CD4-positive, alpha-beta T cell treated with Interleukin-21 for 1 hour (primary cell): ENCODE measurements at places on chromosomes 6 and 20.

- no peak for DNase-seq
These were observed 17.4 kb downstream of the COL20A1 start for GRCh38 chr20:63310265-63310991.

GRCh38 chr6:134821397-134821796 lies 128.5 kb downstream of the ALDH8A1 start:
- DNase-seq: no peak

DNA sequence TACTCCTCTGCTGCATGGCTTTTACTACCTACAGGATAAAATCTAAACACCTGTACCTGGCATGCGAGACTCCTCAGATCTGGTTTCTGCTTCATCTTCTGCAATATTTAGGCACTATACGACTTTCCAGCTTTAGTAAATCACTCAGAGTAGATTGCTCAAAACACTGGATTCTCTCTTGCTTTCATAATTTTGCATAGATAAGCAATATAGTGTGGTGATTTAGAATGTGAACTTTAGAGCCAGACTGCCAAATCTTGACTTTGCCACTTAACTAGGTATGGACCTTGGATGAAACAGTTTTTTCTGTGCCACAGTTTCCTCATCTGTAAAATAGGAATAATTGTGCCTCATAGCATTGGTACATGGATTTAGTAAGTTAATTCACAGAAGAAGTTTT lies 28.9 kb downstream of the CEP57L1 start:
- DNase-seq: no peak

- no peak for DNase-seq
These were observed 66.7 kb upstream of the FYN start for GRCh38 chr6:111939902-111940301.

DNA sequence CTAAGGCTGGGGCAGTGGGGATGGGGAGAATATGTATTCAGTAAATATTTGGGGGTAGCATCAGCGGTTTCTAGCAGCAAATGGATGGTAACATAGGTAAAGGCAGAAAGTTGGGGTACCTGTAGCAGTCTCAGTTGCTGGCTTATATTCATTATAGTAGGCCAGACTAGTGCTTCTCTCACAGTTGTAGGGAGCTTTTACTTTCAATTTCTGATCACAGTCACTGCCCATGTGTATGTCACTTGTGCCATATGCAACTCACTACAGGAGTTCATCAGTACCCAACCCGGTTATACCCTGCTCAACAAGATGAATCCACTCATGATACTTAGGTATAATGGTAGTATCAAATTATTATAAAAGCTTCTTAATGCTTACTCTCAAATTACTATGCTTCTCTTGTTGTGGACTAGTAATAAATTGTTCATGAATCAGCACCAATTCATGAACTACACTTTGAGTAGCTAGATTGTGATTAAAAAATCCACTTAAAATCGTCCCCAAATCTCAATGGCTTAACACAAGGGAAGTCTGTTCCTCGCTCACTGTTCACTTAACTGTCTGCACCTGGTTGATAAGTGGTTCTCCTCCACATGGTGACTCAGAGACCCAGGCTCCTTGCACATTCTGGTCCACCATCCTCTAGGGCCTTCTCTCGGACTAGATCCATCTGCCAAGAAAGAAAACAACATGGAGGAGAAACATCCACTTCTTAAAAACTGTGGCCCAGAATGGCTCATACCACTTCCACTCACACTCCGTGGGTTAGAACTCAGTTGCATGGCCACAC lies 31.3 kb upstream of the MYLIP start:
- no peak for DNase-seq

GRCh38 chr20:7637184-7637583 lies 303.1 kb downstream of the HAO1 start:
- no peak for DNase-seq

DNA sequence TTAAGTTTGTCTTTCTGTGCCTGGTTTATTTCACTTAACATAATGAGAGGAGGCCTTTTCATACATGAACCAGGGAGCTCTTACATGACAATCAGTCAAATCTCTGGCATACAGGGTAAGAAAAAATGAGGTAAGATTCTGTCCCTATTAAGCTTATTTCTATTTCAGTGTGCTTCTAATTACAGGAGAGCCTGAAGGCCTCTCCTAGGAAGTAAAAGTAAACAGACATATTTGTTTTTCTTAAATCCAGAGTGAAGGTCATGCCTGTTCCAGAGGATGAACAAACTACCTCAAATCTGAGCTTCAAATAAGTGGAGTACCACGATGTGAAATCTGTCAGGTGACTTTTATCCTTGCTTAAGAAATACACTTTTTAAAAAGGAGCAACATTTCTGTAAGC lies 72.6 kb downstream of the POPDC3 start:
- no peak for DNase-seq

DNA sequence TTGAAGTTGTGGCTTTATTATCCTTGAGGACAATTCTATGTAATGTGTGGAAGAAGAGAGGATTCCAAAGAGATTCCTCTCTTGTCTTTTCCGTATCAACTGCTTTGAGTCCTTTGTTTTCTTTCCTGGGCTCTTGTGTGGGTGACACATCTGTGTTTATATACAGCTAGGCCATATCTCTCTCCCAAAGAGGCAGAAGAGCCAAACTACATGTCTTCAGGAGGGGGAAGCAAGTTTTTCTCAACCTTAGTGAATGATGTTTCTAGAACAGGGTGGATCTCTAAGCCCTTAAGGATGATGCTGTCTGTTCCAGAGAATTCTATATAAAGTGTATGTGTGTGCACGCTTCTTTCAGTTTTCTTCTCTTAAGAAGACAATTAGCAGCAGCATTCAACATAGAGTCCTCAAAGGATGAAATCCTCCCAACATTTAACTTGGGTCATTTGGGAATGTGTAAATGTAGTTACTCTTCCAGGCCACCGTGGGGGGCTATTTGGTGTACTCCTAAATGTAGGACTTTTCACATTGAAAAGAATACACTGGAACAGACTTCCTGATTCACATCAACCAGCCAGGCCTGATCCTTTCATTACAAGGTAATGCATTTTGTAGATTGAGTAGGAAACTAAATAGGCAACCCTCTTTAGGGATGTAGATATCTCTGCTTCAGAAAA lies 92.8 kb upstream of the EEF1E1 start:
- DNase-seq: no peak

DNA sequence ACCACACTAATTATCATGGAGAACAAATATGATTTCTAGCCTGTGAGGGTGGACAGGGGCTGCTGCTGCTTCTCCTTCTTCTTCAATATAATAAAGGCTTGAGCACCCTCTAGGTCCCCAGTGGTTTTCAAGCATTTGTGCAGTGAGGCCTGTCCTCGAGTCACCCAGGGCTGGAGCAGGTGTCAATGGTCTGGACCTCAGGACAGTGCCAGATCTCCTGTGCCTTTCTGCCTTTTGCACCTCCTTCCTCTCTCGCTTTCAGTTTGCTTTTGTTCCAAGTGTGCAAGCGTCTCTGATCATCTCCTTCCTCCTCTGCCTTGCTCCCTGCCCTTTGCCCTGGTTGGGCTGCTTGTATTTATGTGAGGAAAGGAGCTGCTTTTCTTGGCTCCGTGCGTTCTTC lies 152.2 kb upstream of the SYNDIG1 start:
- no peak for DNase-seq

- no peak for DNase-seq
These were observed 38.9 kb downstream of the PLCB1 start for GRCh38 chr20:8170921-8171320.

- DNase-seq: no peak
These were observed 59.6 kb downstream of the DOK5 start for GRCh38 chr20:54535033-54535432.

- peak; percentile 62 for DNase-seq
These were observed 3.0 kb downstream of the CASS4 start for GRCh38 chr20:56414842-56415765.

- DNase-seq: peak; percentile 29
These were observed 21.1 kb downstream of the PNPLA1 start for GRCh38 chr6:36290668-36291620.

- DNase-seq: no peak
These were observed 284.6 kb upstream of the FOXQ1 start for GRCh38 chr6:1027109-1027794.

DNA sequence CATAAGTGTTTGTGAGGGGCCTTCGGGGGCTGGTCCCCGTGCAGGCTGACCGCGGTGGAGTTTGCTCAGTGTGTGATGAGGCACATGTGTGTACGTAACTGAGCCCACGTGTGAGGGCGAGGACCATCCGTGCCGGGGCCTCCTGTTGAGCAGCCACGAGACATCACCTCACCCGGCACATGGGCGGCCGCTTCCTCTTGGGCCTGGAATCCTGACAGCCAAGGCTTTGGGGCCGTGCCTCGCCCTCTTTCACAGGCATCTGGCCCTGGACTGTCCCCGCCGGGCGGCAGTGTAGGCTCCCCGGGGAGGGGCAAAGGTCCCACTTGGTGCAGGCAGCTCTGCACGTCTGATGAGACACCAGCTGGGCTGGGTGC lies 202.3 kb downstream of the DLL1 start:
- peak; percentile 9 for DNase-seq

- DNase-seq: no peak
These were observed at the start of gene EYS for GRCh38 chr6:65707126-65707826. EYS (minus strand) TSS chr6:65707226; CDS start chr6:65495410, 211,816 bp downstream.

DNA sequence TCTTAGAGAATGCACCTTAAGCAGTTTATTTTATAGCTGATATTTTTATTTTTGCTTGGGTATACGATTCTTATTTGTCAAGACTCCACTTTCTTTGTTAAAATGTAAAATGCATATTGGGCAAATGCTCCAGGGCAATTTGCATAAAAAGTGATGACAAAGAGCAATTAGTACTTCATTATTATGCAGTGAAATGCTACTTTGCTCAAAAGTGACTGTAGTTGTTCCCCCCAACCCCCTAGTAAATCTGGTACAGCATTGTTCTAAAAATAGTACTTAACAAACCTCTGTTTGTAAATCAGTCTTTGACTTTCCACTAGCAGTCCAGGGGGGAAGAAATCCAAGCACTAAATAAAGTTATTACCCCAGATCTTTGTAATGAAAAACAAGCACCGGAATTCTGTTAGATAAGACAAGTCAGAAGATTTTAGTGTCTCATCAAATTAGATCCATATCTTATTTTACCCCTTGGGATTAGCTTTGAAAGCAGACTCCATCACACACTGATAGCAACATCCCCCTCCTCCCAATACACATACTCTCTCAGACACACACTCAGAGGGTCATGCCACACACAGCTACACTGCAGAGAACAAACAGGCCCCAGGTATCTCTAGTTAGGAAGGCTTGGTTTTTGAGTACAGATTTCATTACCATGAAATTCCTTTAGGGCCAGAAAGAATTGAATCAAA lies 32.9 kb upstream of the BACH2 start:
- DNase-seq: no peak

- no peak for DNase-seq
These were observed 8.2 kb upstream of the STXBP5 start for GRCh38 chr6:147195987-147196386.

DNA sequence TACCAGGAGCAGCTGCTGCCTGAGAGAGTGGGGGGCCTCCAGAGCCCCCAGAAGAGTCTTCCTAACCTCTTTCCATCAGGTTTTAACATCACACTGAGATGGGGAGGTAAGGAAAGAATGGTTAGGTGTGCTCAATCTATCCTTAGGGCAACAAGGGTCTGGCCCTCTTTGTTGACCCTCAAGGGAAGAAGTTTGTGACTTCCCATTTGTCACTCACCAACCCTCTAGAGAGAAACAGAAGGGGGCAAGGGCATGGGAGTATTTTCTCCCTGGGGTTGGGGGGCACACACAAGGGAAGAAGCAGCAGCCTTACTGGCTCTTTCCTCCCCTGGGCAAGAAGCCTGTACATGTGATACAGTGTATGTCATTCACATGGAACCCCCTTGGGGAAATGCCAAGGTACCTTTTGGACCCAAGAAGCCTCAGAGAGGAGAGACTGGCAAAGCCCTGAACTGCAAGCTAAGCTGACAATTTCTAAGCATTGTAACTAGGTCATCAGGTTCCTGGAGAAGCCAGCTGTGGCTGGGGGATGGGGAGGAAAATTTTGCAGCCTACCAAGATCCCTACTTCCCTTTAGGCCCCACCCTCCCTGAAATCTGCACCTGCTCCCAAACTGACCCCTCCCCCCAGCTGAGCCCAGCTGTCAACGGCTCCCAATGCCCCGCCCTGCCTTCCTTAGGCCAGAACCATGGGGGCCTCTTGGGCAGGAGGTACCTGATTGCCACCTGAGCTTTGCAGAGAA lies 14.5 kb downstream of the BCL2L1 start:
- no peak for DNase-seq

DNA sequence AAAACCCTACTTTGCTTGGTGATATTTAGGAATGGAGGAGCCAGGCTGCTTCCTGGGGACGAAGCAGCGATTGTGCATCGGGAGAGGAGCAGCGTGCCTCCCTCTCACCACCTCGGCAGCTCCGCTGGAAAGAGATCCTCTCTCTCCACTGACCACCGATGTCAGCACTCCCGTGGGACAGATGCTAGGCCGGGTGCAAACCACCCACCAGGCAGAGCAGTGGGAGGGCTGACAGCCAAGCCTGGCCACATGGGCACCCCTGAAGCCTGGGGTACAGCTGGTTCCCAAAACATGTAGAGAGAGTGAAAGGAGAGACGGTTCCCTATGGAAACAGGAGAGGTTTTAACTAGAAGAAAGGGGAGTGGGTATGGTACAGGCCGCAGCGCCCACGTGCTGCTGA lies 220.0 kb downstream of the ANKRD60 start:
- DNase-seq: no peak

DNA sequence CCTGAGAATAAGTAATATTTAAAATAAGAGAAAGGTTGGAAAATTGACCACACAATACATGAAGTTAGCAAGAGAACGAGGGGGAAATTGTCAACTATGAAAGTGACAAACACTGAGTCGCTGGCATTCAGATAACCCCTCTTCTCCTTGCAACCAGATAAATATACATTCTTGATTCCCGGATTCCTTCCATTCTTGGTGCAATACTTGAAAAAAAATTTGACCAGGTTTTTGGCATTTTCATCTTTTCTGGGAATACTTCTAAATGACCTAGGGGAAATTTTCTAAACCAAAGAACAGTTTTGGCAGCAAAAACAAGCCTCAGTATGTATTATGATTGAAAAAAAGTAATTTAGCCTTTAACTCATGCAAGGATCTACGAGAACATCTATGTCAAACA lies 164.0 kb downstream of the PDE7B start:
- no peak for DNase-seq

GRCh38 chr6:150322466-150322871 lies 46.3 kb upstream of the IYD start:
- no peak for DNase-seq

- DNase-seq: no peak
These were observed 251.4 kb upstream of the MANEA start for GRCh38 chr6:95325916-95326315.

DNA sequence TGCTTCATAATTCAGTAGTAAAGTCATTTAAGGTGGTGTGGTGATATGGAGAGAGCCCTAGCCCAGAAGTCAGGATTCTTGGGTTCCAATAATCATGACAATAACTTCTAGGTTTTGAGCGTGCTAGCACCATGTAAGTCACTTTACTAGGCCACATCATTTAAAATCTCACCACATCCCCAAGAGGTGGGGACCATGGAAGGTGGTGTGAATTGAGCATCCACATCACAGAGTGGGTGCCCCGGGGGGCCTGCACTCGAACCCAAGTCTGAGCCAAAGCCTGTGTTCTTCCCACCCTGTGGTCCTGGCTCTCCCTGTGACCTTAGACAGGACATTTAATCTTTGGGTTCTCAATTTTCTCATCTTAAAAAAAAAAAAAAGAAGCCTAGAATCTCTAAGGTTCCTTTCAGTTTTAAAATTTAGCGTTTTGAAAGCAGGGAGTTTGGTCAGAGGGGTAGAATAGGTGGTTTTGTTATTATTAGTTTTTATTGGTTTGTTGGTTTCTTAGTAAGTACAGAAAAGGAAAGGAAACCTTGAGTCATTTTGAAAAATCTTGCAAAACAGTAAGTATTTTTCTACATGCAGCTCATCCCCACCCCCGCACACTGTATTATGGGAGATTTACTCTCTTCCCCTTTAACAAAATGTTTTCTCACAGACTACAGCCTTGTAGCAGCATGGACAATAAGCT lies 26.4 kb downstream of the ARMC2 start:
- DNase-seq: peak; percentile 45
